Keratinocyte (primary cell): ENCODE measurements at places on chromosomes 1 and 21.

- no peak for DNase-seq
Observed at GRCh38 chr1:242017580-242018233, 18.8 kb upstream of the MAP1LC3C start.

DNA sequence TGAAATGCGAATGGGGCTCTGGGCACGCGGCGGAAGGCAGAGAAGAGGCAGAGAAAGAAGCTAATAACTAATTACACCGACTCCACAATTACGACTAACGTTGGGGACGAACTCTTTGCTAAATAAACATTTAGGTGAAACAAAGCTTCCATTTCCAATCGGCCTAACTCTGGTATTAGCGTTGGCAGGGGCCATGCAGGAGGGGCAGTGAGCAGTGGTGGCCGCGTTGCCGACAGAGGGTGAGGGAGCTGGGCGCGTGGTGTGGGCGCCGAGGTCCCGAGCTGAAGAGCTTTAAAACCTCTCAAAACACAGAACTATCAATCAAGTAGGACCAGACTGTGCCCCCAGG lies 553 bp upstream of the NDUFV3 start:
- DNase-seq = no peak

DNA sequence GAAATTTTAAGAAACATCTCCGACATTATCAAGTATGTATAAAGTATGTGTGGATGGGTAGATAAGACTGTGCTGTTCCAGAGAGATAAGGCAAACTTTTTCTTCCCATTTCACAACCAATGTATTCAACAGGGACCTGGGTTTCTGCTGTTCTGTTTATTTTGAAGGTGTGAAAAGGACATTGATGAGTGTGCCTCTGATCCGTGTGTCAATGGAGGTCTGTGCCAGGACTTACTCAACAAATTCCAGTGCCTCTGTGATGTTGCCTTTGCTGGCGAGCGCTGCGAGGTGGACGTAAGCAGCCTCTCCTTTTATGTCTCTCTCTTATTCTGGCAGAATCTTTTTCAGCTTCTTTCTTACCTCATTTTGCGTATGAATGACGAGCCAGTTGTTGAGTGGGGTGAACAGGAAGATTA lies 174.0 kb downstream of the CRB1 start:
- DNase-seq = no peak

DNA sequence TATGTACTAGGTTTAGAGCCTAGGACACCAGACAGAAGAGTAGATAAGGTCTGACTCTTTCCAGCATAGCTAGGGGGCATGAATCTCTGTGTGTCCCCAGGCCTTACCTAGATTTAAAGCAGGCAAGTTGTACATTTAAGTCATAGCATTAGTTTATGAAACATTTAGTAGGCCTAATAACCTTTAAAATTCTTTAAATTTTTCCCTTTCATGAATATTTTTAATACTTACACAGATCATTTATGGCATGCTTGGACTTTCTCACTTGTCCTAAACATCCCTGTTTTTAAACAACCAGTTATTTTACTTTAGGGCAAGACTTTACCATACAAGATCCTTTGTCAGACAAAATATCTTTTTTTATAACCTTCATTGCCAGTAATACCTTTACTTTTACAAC lies 258.4 kb upstream of the ZRANB2 start:
- DNase-seq = no peak

DNA sequence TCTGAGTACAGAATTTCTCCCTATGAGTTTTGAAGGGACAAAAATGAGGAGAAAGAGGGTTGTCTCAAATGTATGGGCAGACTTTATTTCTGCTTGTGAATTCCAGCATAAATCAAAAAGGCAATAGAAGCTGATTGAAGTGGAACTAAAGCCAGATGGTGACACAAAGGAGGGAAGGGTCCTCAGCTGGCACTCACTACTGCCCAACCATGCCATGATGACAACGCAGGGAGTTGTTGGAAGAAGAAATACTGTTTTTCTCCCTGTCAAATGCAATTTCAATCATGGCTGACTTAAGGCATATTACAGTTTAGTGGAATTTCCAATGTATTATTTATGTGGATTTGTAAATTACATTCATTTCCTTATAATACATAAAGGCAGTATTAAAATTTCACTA lies 805.8 kb downstream of the ADGRL2 start:
- DNase-seq = no peak

GRCh38 chr21:30434033-30434631 lies 4.1 kb downstream of the KRTAP13-4 start:
- no peak for DNase-seq

GRCh38 chr1:231279081-231279480 lies 38.1 kb downstream of the GNPAT start:
- DNase-seq = no peak

GRCh38 chr1:199152676-199153075 lies 513.8 kb downstream of the PTPRC start:
- no peak for DNase-seq

GRCh38 chr1:216587715-216588114 lies 135.5 kb downstream of the ESRRG start:
- no peak for DNase-seq

DNA sequence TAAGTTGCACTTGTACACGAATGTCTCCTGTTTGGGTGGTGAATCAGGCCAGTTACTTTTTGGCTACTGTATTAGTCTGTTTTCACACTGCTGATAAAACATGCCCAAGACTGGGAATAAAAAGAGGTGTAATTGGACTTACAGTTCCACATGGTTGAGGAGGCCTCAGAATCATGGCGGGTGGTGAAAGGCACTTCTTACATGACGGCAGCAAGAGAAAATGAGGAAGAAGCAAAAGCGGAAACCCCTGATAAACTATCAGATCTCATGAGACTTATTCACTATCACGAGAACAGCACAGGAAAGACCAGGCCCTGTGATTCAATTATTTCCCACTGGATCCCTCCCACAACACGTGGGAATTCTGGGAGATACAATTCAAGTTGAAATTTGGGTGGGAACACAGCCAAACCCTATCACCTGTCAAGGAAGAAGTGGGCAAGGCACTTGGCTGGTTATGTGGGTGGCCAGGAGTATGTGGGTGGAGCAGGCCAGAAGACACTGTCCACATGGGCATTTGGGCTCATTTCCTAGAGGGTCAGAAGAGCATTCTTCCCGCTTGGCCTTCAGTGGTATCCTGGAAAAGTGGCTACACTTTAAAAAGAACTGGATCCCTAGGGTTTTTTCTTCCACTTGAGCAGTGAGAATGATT lies 228.8 kb downstream of the HHAT start:
- DNase-seq = no peak

GRCh38 chr1:232622378-232622777 lies 7.6 kb downstream of the SIPA1L2 start:
- no peak for DNase-seq

GRCh38 chr1:37914719-37915475 lies 32.0 kb downstream of the INPP5B start:
- no peak for DNase-seq

- no peak for DNase-seq
Observed at GRCh38 chr21:29091033-29091432, 17.6 kb upstream of the CCT8 start.

DNA sequence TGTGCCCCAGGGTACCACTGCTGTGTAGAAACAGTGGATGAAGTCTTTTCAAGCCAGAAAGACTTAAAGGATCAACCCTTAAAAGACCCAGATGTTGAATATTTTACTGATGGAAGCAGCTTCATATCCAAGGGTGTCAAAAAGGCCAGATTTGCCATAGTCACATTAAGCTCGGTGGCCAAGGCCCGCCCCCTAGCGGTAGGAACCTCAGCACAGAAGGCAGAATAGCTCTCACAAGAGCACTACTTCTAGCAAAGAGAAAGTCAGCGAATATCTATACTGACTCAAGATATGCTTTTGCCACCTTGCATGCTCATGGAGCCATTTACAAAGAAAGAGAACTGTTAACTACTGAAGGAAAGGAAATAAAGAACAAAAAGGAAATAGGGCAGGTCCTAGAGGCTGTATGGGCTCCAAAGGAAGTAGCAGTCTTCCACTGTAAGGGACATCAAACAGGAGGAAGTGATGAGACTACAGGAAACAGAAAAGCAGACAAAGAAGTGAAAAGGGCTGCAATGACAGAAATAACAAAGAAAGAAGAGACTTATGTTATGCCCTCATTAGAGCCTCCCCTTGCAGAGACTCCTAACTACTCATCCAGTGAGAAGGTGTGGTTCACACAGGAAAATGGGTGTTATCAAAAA lies 90.5 kb downstream of the LIPI start:
- DNase-seq = no peak

DNA sequence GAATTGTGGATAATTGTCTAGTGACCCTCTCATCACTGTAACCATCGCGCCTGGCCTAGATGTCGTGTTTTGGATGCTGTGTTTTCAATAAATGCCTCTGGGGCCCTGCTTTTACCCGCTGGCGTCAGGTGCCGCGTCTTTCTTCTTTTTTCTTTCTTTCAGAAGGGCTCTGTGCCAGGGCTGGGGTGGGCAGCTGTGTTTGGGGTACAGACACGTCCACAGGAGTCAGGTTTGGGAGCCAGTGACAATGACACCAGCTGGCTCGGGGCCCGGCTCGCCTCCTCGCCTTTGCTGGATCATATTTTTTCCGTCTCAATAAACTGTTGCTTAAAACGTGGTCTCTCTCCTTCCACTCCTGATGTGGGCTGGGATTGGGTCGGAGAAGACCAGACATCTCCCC lies 16.1 kb downstream of the TMEM201 start:
- no peak for DNase-seq

GRCh38 chr21:38229260-38229877 lies 27.4 kb upstream of the KCNJ15 start:
- DNase-seq = no peak

GRCh38 chr1:197696372-197696771 lies 78.9 kb downstream of the DENND1B start:
- DNase-seq = peak; percentile 21

- DNase-seq = no peak
Observed at GRCh38 chr1:54497338-54497737, 50.7 kb upstream of the ACOT11 start.

DNA sequence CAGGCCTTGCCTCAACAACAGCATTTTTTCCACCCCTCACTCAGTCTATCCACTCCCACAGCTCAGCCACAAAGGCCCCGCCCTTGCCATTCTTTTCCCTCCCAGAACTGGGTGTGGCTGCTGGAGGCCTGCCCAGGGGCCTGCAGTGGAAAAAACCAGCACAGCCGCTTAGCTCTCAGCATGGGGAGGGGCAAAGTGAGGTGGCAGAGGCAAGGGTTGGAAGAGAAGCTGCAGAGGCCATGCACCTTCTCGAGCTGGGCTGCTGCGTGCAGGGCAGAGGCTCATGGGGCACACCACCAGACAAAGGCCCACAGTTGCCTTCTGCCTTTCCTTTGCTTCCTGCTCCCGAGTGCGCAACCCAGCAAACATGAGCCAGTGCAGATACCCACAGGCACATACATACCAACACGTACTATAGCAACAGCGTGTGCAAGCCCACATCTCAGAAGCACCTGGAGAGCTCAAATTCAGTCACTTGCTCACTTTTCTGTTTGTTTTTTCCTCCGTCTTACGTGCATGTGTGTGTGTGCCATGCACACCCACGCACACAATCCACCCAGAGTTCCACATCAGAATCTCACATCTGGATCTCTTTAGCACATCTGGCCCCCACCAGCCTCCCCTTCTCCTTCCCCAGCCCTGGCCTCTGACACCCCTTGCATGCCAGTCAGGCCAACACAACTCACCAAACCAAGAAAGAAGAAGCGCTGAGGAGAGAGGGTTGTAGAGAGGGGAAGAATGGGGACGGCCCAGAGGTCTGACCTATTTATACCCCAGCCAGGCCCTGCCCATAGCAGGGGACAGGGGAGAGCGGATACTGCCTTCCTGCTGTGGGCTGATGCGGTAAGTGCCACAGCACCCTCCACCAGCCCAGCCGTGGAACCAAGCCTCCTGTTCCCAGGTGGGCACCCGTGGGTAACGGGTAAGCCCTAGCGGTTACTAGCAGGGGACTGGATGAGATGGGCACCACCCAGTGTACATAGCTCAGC lies at the start of gene S100A4:
S100A4 (minus strand) TSS at position 740 of the 989 bp plus-strand sequence. CDS start 1,012 bp downstream, outside the sequence.
- no peak for DNase-seq

- DNase-seq = no peak
Observed at GRCh38 chr1:214108097-214108446, 120.3 kb downstream of the PROX1 start.

GRCh38 chr1:158027508-158027907 lies 34.1 kb downstream of the KIRREL1 start:
- no peak for DNase-seq

DNA sequence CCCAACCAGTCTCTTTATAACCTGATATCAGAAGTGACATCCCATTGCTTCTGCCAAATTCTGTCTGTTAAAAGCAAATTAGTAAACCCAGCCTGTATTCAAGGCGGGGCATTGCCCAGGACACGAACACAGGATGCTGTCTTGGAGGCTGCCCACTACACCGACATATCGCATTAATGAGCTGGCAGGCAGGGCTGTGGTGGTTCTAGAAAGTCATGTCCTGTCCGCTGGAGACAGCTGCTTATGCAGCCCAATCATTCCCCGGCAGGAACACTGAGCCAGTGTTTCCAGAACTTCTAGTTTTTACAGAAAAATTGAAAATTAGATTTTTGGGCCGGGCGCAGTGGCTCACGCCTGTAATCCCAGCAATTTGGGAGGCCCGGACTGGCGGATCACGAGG lies 19.3 kb downstream of the C1orf167 start:
- DNase-seq = no peak

- no peak for DNase-seq
Observed at GRCh38 chr1:151502859-151503780, 8.1 kb upstream of the CGN start.

- DNase-seq = no peak
Observed at GRCh38 chr1:160346463-160346862, 3.3 kb downstream of the NCSTN start.

- no peak for DNase-seq
Observed at GRCh38 chr1:107142666-107143065, 1.8 kb downstream of the NTNG1 start.

GRCh38 chr1:210239349-210240111 lies 6.9 kb downstream of the SERTAD4 start:
- DNase-seq = no peak

DNA sequence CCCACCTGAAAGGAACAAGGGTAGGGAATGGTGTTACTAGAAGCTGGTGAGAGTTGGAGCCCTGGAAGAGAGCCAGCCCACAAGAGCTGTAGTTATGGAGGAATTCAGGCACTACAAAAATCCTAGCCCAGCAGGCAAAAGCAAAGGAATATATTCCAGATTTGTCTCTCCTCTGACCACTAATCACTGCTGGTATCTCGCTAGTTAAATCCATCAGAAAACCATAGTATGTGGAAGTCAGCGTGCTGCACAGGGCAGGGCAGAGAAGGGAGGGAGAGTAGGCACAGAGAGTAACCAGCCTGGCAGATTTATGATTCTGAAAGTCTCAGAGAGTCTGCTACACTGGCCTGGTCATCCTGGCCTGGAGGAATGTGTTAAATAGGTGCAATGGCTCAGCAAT lies 88.6 kb downstream of the SELENOF start:
- no peak for DNase-seq

GRCh38 chr21:42067531-42068255 lies 3.4 kb upstream of the UMODL1 start:
- DNase-seq = no peak

GRCh38 chr1:26529655-26530409 lies at the start of gene RPS6KA1:
RPS6KA1 (plus strand) TSS chr1:26529761; CDS start chr1:26529921, 160 bp downstream.
- DNase-seq = no peak

GRCh38 chr1:102550729-102551384 lies 554.1 kb upstream of the OLFM3 start:
- no peak for DNase-seq
